Mesothelial cell of epicardium (in vitro differentiated cells): ENCODE measurements at places on chromosomes 1 and 21. TPM values are rescaled to one million over a fixed set of nuclear protein-coding genes. Genes with fewer than 3 reads are reported as not detected.
A peak's percentile ranks its signal among the peaks of the same experiment; 100 is the strongest.

AADACL4 gene
- 0.31 to 0.36 TPM (median 0.31 TPM) in 3 replicates for total RNA-seq

RHD gene
- not detected in 3 replicates for total RNA-seq

AKR7A3 gene
- total RNA-seq, result 2.5 to 3.1 TPM (median 2.8 TPM) in 3 replicates

SCAF4 gene
- 55.6 to 58.9 TPM (median 57.4 TPM) in 3 replicates for total RNA-seq

AMY2A gene
- not detected in 3 replicates for total RNA-seq

CIART gene
- total RNA-seq, result 9.2 to 10.6 TPM (median 9.8 TPM) in 3 replicates

MMEL1 gene
- total RNA-seq, result 2.2 to 4.5 TPM (median 3.4 TPM) in 3 replicates

DNA sequence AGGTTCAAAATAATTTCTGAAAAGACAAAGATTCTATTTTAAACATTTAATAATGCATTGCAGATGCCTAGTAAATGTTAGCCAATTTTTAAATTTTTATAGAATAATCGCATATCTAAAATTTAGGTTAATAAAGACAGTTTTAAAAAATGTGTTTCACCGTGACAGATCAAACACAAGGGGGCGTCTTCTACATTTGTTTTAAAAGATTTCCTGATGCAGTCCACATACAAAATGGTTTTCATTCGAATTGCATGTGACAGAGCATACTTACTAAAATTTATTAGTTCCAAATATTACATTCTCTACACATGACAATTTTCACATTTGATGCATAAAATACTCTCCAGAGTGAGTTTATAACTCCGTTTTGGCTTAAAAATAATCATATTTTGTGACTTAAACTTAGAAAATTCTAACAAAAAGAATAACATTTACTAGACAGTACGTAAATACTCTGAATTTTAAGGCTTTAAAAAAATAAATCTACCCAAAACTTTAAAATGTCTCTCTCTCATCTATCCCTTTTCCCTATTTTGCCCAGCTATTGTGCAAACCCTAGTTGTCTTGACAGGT, 75.5 kb downstream of the ADAMTS1 start:
- H3K36me3 ChIP-seq, result no peaks in the 10 kb centered on the region
- DNase-seq, result no peak
- peaks cover 15% of the 10 kb centered on the region for H3K4me1 ChIP-seq

GRCh38 chr1:116943438-116943837, 33.7 kb downstream of the PTGFRN start:
- H3K4me3 ChIP-seq, result no peak overlapping the region
- H3K36me3 ChIP-seq, result peaks cover 22% of the 10 kb centered on the region
- H3K4me1 ChIP-seq, result peaks cover 11% of the 10 kb centered on the region

DNA sequence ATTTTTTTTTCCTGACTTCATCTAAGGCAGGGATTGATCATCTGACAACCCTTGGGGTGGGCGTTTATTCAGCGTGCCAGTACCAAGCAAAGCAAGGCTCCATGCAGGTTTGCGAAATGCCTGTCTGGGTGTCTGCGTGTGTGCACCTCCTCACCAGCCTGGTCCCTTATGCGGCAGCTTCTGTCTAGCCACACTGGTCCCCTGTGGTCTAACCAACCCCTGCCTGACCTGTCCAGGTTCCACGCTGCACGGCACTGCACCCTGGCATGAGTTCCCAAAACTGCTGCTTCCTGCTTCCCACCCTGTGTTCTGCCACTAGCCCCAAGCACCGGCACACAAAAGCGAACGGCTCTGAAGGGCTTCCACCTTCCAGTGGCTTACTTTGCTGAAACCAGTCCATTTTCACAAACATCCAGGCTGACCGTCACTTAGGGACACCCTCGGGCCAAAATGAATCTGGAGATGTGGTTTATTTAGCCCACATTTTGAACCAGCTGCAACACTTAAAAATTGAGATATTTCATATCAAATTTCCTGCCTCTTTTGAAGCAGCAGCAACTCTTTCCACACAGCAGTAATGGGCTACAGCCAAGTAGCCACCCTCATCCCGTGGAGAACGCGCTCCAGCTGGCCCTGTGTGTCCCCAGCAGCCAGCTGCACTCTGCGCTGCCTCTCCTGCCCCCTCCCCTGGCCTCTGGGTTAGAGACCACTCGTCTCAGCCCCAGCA, 55.7 kb downstream of the HLCS start:
- DNase-seq, result peak; percentile 40
- H3K27ac ChIP-seq, result peak overlapping the region; percentile 92
- peaks cover 18% of the 10 kb centered on the region for H3K4me1 ChIP-seq
- H3K27me3 ChIP-seq, result no peaks in the 10 kb centered on the region

DNA sequence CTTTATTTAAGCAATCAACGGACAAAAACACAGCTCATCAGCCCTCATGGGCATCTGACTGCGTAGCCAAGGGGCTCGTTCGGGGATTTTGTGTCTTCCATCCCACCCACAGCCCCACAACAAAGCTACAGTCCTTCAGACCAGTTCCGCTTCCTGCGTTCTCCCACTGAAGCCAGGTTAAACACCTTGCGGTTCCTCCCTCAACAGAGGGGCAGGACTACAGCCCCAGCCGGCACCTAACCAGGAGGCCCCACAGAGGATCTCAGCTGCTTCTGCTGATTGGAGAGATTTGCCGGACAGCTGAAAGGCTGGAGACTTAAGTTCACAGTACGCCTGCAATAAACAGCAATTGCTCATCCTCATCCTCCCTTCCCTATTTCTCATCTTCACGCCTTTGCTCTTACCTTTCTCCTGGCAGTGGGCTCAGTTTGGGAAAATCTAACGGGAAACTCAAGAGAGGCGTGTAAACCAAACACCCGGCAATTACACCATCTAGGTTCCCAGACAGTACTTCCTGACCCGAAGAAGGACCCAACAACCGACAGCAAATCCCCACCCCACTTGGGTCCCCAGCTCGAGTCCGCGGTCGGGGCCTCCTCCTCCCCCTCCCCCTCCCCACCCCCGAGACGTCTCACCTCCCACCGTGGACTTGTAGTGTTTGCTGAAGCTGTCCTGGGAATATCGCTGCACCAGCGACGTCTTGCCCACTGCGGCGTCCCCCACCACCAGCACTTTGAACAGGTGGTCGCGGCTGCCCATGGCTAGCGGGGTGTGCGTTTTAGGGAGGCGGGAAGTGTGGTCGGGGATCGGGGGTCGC, 876 bp downstream of the RAB29 start:
- DNase-seq, result no peak
- no peaks in the 10 kb centered on the region for H3K36me3 ChIP-seq
- H3K27me3 ChIP-seq, result peaks cover 38% of the 10 kb centered on the region
- H3K4me3 ChIP-seq, result peak overlapping the region; percentile 86
- peaks cover 48% of the 10 kb centered on the region for H3K4me1 ChIP-seq

GRCh38 chr21:24870633-24871032, 736.6 kb downstream of the MRPL39 start:
- no peaks in the 10 kb centered on the region for H3K4me1 ChIP-seq
- no peaks in the 10 kb centered on the region for H3K27me3 ChIP-seq
- DNase-seq, result no peak
- H3K4me3 ChIP-seq, result no peak overlapping the region
- H3K36me3 ChIP-seq, result no peaks in the 10 kb centered on the region

GRCh38 chr1:54800899-54801759, at the start of gene TTC22:
Gene TTC22, minus strand, starts transcription at chr1:54801323. Its CDS starts 160 bp downstream, at chr1:54801163.
- H3K27me3 ChIP-seq, result peaks cover 23% of the 10 kb centered on the region
- DNase-seq, result no peak
- no peak within 1 kb of the TSS for H3K27ac ChIP-seq
- H3K4me3 ChIP-seq, result peak within 1 kb of the TSS; percentile 53

DNA sequence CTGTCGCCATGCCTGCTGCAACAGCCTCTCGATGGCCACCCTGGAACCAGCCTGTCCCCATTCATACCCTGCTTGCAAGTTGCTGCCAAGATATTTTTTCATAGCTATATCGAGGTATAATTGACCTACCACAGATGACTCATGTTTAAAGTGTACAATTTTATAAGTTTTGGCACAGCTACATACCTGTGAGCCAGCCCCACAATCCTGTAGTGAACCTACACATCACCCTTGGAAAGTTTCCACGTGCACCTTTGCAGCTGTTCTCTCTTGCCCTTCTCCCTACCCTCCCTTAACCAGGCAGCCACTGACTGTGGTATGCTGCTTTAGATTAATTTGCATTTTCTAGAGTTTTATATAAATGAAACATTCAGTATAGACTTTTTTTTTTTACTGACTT, 23.0 kb upstream of the KCNJ6 start:
- H3K4me3 ChIP-seq, result no peak overlapping the region
- DNase-seq, result no peak
- H3K36me3 ChIP-seq, result no peaks in the 10 kb centered on the region
- H3K4me1 ChIP-seq, result no peaks in the 10 kb centered on the region
- H3K27me3 ChIP-seq, result peaks cover 9% of the 10 kb centered on the region
